ENCODE measurements at places on chromosomes 2 and 18.

GRCh38 chr2:119513832-119514231 is 10.5 kb downstream of the SCTR start:
- H3K4me3 ChIP-seq: no peak overlapping the region
- no peaks in the 10 kb centered on the region for H3K4me1 ChIP-seq
- DNase-seq: no peak

DNA sequence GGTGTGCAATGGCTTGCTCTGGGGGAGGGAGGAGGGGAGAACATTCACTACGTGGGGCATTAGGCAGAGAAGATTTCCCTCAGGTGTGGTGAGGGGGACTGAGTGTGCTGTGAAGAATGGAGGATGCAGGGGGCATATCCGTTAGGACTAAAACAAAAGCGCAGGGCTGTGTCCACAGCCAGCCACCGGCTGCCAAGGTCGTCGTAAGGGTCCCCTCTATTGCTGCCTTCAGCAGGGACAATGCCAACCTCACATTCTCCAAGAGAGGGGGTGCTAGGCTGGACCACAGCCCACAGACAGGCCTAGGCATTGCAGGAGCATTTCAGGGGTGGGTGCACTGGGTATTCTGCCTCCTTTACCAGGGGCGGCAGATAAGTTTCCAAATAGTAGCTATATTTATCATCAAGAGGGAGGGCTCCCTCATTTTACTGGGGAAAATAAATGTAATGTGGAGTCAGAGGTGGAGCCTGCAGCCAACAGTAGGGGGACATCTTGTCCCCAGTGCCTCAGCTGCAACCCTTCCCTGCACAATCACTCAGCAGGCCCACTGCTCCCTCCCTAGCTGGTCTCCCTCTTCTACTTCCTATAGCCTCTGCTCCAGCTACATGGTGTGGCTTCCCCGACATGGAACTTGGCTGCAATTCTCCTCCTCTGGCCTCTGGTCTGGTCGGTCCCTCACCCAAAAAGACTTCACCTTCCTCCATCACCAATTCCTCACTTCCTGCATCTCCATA is 74.9 kb upstream of the OTOF start:
- H3K4me1 ChIP-seq: no peaks in the 10 kb centered on the region
- no peaks in the 10 kb centered on the region for H3K27me3 ChIP-seq
- DNase-seq: no peak

GRCh38 chr2:70904371-70905216 is 31.1 kb upstream of the ATP6V1B1 start:
- no peak overlapping the region for H3K4me3 ChIP-seq
- no peak overlapping the region for H3K27ac ChIP-seq
- H3K36me3 ChIP-seq: no peaks in the 10 kb centered on the region
- peaks cover 38% of the 10 kb centered on the region for H3K4me1 ChIP-seq
- DNase-seq: no peak
- peaks cover 14% of the 10 kb centered on the region for H3K27me3 ChIP-seq

- DNase-seq: no peak
- H3K36me3 ChIP-seq: no peaks in the 10 kb centered on the region
- H3K4me3 ChIP-seq: no peak overlapping the region
- H3K4me1 ChIP-seq: no peaks in the 10 kb centered on the region
Observed at GRCh38 chr2:169221745-169222369, 140.5 kb downstream of the LRP2 start.

DNA sequence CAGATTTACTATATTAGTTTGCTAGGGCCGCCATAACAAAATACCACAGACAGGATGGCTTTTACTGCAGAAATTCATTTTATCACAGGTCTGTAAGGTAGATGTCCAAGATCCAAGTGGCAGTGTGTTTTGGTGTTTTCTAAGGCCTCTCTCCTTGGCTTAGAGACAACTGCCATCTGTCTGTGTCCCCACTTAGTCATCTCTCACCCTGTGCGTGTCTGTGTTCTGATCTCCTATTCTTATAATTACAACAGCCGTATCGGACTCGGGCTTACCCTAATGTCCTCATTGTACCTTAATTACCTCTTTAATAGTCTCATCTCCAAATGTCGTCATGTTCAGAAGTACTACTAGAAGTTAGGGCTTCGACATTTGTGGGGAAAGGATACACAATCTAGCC is 362.3 kb upstream of the CDH19 start:
- no peaks in the 10 kb centered on the region for H3K36me3 ChIP-seq
- H3K4me3 ChIP-seq: no peak overlapping the region
- H3K27ac ChIP-seq: no peak overlapping the region
- no peak for DNase-seq

DNA sequence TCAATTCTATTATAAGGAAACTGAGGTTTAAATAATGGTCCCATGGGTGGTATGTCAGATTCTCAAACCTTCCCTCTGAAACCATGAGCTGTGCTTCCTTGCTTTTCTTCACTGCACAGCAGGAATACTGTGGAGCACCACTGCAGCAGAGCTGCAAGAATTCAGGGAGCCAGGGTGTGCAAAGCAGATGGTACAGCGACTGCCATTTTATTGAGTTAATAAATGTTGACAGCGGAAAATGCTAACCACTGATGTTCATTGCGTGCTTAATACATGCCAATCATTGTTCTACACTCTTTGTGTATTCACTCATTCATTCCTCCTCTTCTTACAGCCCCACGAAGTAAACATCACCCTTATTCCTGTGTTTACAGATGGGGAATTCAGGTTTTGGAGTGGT is 152.2 kb upstream of the THSD7B start:
- H3K4me1 ChIP-seq: no peaks in the 10 kb centered on the region
- H3K4me3 ChIP-seq: no peak overlapping the region
- DNase-seq: no peak
- H3K27ac ChIP-seq: no peak overlapping the region

DNA sequence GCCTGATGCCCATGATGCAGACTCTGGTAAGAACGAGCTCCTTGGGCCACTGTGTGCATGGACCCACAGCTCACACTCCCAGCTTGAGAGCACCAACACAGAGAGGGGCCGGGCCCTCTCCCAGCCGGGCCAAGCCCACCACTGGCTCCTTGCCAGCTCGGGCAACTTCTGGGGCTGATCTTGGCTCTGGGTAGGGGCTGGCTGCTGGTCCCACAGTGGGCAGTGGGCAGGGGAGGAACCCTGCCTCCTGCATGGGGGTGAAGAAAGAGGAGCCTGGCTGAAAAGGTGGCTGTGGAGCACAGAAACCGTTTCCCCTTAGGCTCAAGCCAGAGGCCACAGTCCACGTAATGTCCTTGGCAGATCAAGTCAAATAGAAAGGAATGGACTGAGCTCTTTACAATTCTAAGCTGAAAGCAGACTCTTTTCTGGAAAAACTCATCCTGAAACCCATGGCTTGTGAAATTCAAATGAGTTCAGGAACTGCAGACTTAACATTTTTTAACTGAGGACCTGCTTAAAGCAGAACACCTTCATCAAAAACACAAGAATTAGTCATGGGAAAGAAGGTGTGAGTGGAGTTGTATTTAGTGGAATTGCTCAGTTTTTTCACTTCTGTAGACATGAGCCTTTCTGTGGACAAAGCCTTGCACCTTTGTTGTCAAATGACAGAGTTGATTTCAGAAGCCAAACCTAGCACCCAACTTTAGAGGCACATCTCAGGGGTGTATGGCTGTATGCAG is 104.9 kb downstream of the STPG4 start:
- H3K36me3 ChIP-seq: peaks cover 100% of the 10 kb centered on the region
- H3K27me3 ChIP-seq: no peaks in the 10 kb centered on the region
- DNase-seq: no peak
- H3K4me1 ChIP-seq: peaks cover under 1% of the 10 kb centered on the region

- H3K4me1 ChIP-seq: peaks cover 6% of the 10 kb centered on the region
- no peak overlapping the region for H3K4me3 ChIP-seq
- no peak for DNase-seq
- H3K27me3 ChIP-seq: no peaks in the 10 kb centered on the region
- H3K36me3 ChIP-seq: no peaks in the 10 kb centered on the region
Observed at GRCh38 chr18:13377496-13377895, 158.9 kb downstream of the LDLRAD4 start.

DNA sequence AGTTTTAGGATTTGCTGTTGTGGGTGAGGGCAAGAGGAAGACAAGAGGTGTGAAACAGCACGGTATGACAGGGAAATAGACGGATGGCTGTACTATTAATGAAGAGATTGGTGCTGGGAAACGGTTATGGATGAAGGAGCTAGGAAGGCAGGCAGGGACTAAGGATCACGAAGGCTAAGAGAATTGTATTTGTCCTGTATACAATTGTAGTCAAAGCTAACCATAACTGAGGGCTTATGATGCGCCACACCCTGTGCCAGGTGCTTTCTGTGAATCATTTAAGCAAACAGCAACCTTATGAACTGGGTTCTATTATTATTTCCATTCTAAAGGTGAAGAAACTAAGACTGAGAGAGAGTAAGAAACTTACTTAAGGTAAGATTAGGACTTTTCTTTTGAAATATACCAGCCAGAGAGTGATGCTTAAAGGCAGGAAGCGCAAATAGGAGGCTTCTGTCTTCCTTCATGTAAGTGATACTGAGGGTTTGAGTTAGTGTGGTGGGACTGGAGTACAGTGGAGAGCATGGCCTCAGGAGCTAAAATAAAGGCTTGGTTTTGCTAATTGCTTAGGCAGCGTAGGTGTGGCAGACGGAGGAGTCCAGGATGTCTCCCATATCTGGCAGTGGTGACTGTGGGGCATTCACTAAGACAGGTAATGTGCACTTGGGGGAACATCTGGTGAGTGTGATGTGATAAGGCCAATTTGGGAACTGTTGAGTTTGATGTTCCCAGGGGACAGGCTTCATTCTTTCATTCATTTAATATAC is 85.8 kb downstream of the PLEKHM3 start:
- no peak overlapping the region for H3K27ac ChIP-seq
- H3K36me3 ChIP-seq: peaks cover 17% of the 10 kb centered on the region
- DNase-seq: no peak
- H3K4me1 ChIP-seq: peaks cover 3% of the 10 kb centered on the region
- H3K4me3 ChIP-seq: no peak overlapping the region
- H3K27me3 ChIP-seq: no peaks in the 10 kb centered on the region

- peaks cover 12% of the 10 kb centered on the region for H3K4me1 ChIP-seq
- H3K27me3 ChIP-seq: no peaks in the 10 kb centered on the region
- no peaks in the 10 kb centered on the region for H3K36me3 ChIP-seq
- no peak for DNase-seq
- H3K4me3 ChIP-seq: no peak overlapping the region
- H3K27ac ChIP-seq: no peak overlapping the region
Observed at GRCh38 chr2:130387071-130387400, 31.2 kb downstream of the PTPN18 start.

DNA sequence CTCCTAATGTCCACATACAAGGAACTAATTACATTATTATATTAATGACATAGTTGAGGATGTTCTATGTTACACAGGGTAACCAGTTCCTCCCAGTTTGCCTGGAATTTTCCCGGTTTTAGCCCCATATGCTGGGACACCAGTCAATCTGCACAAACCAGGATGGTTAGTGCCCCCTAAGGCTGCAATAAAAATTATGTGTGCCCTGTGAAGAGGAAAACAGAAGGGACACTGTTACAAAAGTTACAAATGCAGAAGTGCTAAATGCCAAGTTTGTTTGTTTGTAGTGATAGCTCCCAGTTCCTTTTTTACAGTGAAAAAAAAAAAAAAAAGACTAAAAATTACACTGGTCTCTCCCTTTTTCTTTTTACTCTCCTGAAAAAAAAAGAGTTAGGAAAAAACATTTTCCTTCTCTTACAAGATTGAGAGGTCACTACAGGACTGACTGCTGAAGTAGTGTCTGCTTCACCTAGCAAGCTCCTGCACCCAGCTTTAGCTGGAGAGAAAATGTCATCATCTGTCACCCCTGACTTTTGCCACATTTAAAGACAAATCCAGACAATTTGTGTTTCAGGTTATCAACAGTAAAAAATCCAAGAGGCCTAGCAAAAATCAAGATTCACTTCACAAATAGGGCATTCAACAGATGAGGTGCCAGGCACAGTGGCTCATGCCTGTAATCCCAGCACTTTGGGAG is 3.2 kb downstream of the ANKRD44 start:
- H3K36me3 ChIP-seq: no peaks in the 10 kb centered on the region
- DNase-seq: no peak

GRCh38 chr2:10794876-10795275 is 17.7 kb downstream of the PDIA6 start:
- no peak overlapping the region for H3K4me3 ChIP-seq
- peaks cover 100% of the 10 kb centered on the region for H3K36me3 ChIP-seq
- no peaks in the 10 kb centered on the region for H3K4me1 ChIP-seq
- H3K27ac ChIP-seq: no peak overlapping the region
- DNase-seq: no peak

GRCh38 chr2:217404236-217404760 is 544.4 kb upstream of the TNP1 start:
- no peak overlapping the region for H3K4me3 ChIP-seq
- no peaks in the 10 kb centered on the region for H3K36me3 ChIP-seq
- no peaks in the 10 kb centered on the region for H3K4me1 ChIP-seq
- H3K27ac ChIP-seq: no peak overlapping the region

DNA sequence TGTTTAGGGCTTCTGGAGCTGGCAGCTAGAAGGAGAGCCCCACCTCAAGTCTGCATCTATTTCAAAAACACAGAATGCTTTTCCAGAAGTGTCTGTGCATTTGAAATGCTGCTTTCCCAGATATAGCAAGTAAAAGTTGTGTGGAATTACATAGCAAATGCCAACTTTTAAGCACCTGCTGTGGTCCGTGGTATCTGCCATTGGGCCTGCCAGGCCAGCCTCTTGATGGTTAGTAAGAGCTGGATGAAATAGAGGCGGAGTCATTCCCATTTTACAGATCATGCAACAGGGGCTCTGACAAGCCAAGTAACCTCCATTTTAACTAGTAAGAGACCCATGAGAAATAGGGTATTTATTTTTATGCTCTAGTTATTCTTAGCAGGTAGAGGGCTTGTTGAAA is 61.6 kb downstream of the MGAT5 start:
- H3K36me3 ChIP-seq: peaks cover 24% of the 10 kb centered on the region
- no peak overlapping the region for H3K4me3 ChIP-seq
- no peak for DNase-seq
- no peak overlapping the region for H3K27ac ChIP-seq
- no peaks in the 10 kb centered on the region for H3K4me1 ChIP-seq
- H3K27me3 ChIP-seq: no peaks in the 10 kb centered on the region

- no peak for DNase-seq
- no peak overlapping the region for H3K4me3 ChIP-seq
- peaks cover 32% of the 10 kb centered on the region for H3K4me1 ChIP-seq
- no peaks in the 10 kb centered on the region for H3K36me3 ChIP-seq
Observed at GRCh38 chr2:120869036-120869729, 133.5 kb downstream of the GLI2 start.

- no peak overlapping the region for H3K27ac ChIP-seq
- no peak for DNase-seq
- H3K4me1 ChIP-seq: no peaks in the 10 kb centered on the region
- H3K27me3 ChIP-seq: no peaks in the 10 kb centered on the region
- no peaks in the 10 kb centered on the region for H3K36me3 ChIP-seq
Observed at GRCh38 chr2:143329288-143329687, 200.1 kb downstream of the ARHGAP15 start.

- peaks cover 9% of the 10 kb centered on the region for H3K4me1 ChIP-seq
- DNase-seq: no peak
- H3K36me3 ChIP-seq: no peaks in the 10 kb centered on the region
- H3K4me3 ChIP-seq: peak overlapping the region; percentile 71
Observed at GRCh38 chr18:76490670-76491472, 4.2 kb downstream of the ZNF516 start.

Measured in esophagus squamous epithelium (tissue), 5 donors.